ENCODE measurements at places on chromosomes 1 and 21. TPM values are rescaled to one million over a fixed set of nuclear protein-coding genes. Genes with fewer than 3 reads are reported as not detected.
A peak's percentile ranks its signal among the peaks of the same experiment; 100 is the strongest.

DNA sequence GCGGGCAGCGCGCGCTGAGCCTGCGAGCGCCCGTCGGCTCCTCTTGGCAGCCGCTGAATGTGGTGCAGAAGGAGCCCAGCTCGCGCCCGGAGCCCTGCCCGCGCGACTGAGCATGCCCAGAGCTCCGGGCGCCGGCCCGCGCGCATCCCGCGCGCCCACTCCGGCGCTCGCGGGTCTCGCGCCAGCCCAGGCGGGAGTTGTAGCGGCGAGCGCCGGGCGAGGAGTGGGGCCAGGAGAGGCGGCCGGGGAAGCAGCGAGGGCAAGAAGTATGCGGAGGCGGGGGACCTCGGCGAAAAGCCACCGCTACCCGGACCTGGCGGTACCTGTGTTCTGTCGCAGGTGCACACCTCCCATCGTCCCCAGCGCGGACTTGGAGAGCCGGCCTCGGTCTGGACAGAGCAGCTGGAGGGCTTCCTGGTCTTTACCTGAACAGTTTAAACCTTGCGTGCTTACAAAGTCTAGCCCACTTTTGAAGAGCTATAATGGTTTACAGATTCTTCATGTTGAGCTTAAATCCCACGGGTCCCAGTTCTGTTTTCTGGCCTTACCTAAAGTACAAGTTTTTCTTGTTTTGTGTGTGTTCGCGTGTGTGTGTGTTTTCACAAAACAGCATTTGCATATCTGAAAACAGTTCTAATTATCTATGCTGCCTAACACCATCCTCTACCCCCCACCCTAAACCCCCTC, at the start of gene DDAH1:
Gene DDAH1, minus strand, starts transcription at position 61 of the 687 bp plus-strand sequence. CDS start 114 bp downstream, outside the sequence.
- H3K36me3 ChIP-seq, result no peaks in the 10 kb centered on the region
- H3K27me3 ChIP-seq, result peaks cover 11% of the 10 kb centered on the region
- no peak within 1 kb of the TSS for H3K27ac ChIP-seq
- DNase-seq, result no peak

DNA sequence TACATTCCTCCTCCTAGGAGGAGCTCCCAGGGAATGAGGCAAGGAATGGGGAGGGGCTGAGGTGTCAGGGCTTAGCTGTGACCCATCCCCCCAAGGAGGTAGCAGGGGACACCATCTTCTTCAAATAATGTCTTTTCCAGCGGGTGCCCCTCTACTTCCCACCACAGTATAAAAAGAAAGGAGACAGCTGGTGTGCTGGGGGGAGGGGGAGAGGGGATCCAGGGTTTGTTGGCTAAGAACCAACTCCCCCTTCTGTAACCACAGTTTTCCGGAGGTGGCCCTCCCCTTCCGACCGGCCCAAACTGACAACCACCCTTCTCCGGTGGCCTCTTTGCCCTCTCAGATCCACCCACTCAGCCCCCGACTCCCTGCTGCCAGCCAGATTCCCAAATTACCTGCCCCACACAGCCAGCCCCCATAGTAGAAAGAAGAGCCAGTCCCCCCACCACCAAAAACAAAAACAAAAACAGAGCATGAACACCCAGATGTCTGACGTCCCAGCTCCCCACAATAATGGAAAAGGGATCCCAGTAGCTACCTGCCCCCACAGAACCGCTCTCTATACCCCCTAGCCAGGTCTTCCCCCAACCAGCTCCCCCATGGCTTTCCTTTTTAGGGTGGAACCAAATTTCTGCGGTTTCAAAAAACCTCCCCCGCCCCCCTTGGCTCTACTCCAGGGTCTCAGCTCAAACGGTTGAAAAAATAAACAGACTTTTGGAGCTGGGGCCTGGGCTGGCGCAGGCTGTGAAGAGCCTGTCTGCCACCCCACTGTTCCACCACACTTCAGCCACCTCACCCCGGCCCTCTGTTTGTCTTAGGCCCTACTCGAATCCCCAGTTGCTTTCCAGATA, 2.1 kb downstream of the ARHGEF2 start:
- DNase-seq, result peak; percentile 41
- H3K27ac ChIP-seq, result peak overlapping the region; percentile 79
- peak overlapping the region; percentile 96 for H3K4me3 ChIP-seq
- H3K4me1 ChIP-seq, result peaks cover 83% of the 10 kb centered on the region
- no peaks in the 10 kb centered on the region for H3K27me3 ChIP-seq
- peaks cover 3% of the 10 kb centered on the region for H3K36me3 ChIP-seq

GRCh38 chr1:159916242-159917051, 8.9 kb downstream of the TAGLN2 start:
- H3K27me3 ChIP-seq, result no peaks in the 10 kb centered on the region
- H3K4me3 ChIP-seq, result no peak overlapping the region
- H3K27ac ChIP-seq, result no peak overlapping the region
- peaks cover 45% of the 10 kb centered on the region for H3K36me3 ChIP-seq

DNA sequence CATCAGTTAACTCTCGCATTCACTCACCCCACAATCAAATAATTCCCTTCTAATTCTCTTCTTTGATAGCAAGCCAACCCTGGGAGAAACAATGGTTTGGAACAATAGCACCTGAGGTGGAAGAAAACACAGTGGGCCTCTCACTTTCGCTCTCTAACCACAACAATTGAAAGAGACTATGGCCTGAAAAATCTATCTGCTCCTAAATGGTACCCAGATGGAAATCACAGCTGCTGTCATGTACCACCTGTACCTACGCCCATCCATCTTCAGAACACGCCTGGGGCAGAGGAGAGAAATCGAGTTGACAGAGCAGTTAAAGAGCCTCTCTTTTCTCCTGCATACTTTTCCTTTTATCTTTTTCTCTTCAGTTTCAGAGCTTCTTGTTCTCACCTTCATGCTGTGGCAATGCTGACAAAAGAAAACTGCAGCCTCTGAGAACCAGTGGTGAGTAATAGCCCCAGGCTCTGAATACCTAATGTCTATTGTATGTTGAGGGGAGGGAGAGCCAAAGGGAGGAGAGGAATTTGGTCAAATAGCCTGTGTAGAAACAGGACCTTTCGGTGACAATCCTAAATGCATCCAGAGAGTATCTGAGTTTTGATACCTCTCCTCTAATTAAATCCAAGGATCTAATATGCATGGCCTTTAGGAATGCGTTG, 57.7 kb downstream of the ZC3H11B start:
- H3K4me1 ChIP-seq, result no peaks in the 10 kb centered on the region
- no peaks in the 10 kb centered on the region for H3K27me3 ChIP-seq
- H3K36me3 ChIP-seq, result no peaks in the 10 kb centered on the region
- no peak for DNase-seq

DNA sequence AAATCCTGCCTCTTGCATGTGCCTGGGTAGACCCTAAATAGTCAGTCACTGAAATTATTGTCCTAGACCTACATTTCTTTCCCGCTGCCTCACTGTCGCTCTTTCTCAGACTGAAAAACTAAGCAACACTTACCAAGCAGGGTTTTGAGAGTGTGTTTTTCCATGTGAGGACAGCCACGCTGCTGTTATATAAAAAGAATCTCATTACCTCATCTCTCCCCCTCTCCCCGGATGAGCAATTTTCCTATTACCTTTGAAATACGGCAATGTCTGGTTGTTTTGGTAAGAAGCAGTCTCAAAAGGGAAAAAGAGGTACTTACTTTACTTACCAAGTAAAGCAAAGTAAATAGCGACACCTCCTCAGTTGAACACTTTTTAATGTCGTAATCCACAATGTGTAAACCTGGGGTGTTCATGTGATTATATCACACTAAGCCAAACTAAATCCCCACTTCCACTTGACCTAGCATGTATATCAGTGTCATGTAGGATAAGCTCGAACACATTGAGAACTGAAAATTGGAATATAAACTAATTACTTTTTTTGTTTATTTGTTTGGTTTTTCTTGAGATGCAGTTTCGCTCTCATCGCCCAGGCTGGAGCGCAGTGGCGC, 12.2 kb upstream of the VN1R5 start:
- H3K27ac ChIP-seq, result no peak overlapping the region
- H3K4me1 ChIP-seq, result no peaks in the 10 kb centered on the region
- DNase-seq, result no peak
- H3K4me3 ChIP-seq, result no peak overlapping the region
- no peaks in the 10 kb centered on the region for H3K36me3 ChIP-seq

DNA sequence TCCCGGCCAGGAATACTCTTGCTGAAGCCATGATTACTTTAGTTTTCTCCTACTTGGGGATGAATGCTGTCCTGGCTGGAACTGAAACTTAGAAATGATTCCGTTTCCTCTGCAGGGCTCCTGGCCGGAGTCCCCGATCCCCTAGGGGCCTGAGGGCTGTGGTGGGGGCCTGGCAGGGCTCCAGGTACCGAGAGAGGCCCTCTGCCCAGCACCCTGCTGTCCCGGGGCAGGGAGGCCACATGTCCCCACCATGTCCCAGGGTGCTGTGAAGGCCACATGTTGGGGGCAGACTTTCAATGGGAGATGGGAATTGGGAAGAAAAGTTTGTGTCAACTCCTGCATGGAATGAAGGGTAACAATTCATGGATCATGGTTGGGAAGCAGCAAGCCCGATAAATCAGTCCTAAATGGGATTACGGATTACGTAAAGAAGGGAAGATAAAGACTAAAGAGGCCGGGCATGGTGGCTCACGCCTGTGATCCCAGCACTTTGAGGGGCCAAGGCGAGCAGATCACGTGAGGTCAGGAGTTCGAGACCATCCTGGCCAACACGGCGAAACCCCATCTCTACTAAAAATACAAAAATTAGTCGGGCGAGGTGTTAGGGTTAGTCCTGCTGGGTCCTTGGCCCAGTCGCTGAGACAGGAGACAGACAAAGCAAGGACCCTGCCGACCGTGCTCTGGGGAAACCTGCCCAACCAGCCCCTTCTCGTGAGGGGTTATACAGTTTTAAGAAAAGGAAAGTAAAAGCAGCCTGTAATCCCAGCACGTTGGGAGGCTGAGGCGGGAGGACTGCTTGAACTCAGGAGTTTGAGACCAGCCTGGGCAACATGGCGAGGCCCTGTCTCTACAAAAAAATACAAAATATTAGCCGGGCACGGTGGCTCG, 37.6 kb downstream of the MORN1 start:
- no peaks in the 10 kb centered on the region for H3K4me1 ChIP-seq
- no peaks in the 10 kb centered on the region for H3K27me3 ChIP-seq
- DNase-seq, result no peak
- H3K4me3 ChIP-seq, result no peak overlapping the region
- H3K27ac ChIP-seq, result no peak overlapping the region

- H3K4me3 ChIP-seq, result no peak overlapping the region
- no peaks in the 10 kb centered on the region for H3K27me3 ChIP-seq
- H3K27ac ChIP-seq, result no peak overlapping the region
- DNase-seq, result no peak
- no peaks in the 10 kb centered on the region for H3K36me3 ChIP-seq
Observed at GRCh38 chr1:9340172-9340854, 47.6 kb downstream of the SPSB1 start.

DNA sequence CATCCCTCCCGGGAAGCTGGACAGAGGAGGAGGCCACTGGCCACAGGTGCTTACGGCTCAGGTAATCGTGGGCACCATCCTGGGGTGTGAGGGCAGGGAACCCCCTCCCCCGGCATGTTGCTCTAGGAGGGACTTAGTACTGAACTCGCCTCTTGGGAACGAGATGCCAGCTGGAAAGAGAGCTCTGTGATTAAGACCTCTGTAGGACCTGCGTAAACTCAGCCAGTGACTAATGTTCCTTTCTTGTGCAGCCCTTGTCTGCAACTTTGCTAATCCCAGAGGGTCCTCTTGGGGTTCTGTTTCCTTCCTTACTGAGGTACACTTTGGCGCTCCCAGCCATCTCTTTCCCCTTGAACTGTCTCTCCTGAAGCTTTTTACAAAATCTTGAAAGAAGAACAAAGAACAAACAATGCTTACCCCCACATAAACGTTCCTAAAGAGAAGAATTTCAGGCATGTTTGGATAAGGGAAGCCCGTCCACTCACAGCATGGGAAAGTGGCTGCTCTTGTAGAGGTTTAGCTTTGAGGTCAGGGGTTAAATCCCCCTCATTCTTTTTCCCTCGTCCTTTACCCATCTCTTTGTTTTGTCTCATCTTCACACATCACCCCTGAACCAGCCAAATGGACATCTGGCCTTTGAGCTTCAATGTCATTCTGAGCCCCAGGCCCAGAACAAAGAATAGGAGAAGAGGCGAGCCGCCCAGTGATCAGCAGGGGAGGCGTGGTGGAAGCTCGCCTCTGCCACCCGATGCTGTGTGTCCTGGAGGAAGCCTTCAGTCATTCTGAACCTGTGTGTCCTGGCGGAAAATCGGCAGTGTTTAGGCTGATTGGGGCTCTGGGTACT, 37.4 kb downstream of the CITED4 start:
- no peaks in the 10 kb centered on the region for H3K27me3 ChIP-seq
- H3K27ac ChIP-seq, result no peak overlapping the region
- no peak for DNase-seq
- peaks cover 16% of the 10 kb centered on the region for H3K4me1 ChIP-seq
- H3K36me3 ChIP-seq, result no peaks in the 10 kb centered on the region

GRCh38 chr1:50214717-50215116, 106.0 kb downstream of the ELAVL4 start:
- H3K4me1 ChIP-seq, result no peaks in the 10 kb centered on the region
- no peak overlapping the region for H3K27ac ChIP-seq
- no peaks in the 10 kb centered on the region for H3K36me3 ChIP-seq
- no peaks in the 10 kb centered on the region for H3K27me3 ChIP-seq
- DNase-seq, result no peak
- no peak overlapping the region for H3K4me3 ChIP-seq

DNA sequence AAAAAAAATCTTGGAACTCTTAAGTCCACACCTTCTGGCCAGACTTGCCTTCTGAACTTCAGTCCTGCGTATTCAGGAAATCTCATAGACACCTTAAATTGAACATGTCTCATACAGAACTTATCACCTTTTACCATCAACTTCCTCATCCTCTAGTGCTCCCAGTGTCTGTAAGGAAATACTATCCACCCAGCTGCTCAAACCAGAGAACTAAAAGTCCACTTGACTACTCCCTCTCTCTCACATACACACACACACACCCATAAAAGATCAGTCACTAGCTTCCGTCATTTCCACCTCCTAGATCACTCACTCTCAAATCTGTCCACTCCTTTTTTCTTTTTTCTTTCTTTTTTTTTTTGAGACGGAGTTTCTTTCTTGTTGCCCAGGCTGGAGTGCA, 10.9 kb upstream of the CAP1 start:
- H3K27ac ChIP-seq, result no peak overlapping the region
- no peak for DNase-seq
- no peaks in the 10 kb centered on the region for H3K27me3 ChIP-seq
- no peaks in the 10 kb centered on the region for H3K36me3 ChIP-seq
- H3K4me3 ChIP-seq, result no peak overlapping the region
- peaks cover 14% of the 10 kb centered on the region for H3K4me1 ChIP-seq

- H3K27ac ChIP-seq, result peak overlapping the region; percentile 41
- H3K36me3 ChIP-seq, result no peaks in the 10 kb centered on the region
Observed at GRCh38 chr1:109906160-109906838, 4.3 kb upstream of the CSF1 start.

The NBPF4 gene
- not detected for total RNA-seq

The PIGR gene
- total RNA-seq, result 0.38 TPM

The C8B gene
- not detected for total RNA-seq

The RNU1-3 gene
- total RNA-seq, result 3,038 TPM

The PRDM16 gene
- not detected for total RNA-seq

The AK5 gene
- 9.4 TPM for total RNA-seq

The BNIPL gene
- total RNA-seq, result 0.39 TPM
